ENCODE measurements at places on chromosomes 16 and 17.

- DNase-seq = no peak
Observed at GRCh38 chr17:6903326-6903900, 71.9 kb upstream of the TEKT1 start.

DNA sequence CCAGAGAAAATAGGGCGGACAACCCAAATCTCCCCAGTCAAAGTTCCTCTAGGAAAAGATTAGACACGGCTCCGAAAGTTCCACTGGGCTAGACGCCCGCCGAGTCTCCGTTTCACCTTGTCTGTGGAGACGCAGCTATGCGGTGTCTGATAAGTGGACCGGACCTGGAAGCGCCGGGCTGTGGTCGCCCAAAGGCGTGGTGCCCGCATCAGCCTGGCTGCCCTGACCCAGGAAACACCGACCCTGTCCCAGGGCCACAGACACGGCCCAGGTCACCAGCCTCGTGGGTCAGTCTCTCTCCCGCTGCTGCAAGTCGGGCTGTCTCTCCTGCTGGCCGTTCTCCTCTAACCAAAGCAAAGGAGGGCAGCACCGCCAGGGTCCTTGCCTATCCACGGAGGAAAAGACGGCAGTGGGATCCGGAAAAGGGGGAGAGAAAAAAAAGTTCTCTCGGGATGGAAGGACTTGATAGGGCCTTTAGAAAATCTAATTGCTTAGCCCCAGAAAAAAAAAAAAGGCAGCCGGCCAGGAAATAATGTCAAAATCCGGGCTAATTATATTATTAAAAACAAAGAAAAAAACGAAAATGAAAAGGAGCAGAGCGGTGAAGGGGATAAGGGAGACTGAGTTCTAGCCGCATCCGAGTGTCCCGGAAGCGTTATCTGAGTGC lies 13.9 kb upstream of the FOXF1 start:
- DNase-seq = no peak

DNA sequence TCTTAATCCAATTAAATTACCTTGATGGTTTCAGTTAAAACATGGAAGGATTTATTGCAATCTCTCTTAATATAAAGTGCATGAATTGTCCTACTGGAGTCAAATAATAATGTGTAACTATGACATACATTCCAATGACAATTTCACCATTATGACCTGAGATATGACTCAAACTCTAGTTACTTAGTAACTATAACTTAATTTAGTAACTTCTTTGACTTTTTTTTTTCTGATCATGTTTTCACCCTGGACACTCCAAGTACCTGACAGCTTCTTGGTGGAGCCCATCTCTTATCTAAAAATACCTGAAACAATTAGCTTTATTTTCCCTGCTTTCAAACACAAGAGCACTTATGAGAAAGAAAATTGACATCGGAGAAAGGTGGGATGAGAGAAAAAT lies 123.7 kb downstream of the STX8 start:
- DNase-seq = no peak

DNA sequence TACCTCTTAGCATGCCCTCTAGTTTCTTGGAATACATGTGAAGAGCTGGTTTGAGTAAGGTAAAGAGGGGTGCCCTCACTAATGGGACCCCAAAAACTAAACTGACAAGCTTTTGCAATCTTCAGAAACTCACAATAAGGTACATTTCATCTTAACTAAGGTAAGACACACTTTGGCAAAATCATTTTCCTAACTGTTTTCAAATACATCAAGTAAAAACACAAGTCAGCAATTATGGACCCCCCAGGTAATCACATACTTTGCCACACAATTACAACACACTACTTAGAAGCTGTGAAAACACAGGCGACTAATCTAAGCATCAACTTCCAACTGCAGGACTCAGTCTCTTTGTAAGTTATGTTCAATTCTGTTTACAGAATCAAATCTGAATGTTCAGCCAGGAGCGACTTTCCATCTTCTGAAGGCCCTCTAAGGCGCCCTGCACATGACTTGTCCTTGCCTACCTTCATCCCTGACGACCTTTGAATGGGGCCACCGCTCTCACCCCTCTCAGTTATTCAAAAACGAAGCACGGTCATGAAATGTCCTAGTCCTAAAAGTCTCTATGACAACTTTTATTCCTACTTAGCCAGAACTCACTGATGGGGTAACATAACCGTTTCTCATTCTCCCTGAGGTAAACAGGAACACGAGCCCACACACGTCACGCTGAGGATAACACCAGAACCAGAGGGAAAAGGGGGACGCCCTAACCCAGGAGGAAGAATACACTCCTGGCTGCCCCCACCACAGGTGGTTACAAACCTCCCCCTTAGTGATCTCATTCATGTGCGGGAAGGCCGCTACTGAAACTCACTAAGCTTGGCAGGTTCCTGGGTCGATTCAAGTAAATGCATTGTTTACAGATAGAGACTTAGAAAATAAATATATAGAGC lies 5.5 kb downstream of the CREBBP start:
- no peak for DNase-seq

GRCh38 chr16:83404261-83404660 lies 403.5 kb upstream of the HSBP1 start:
- no peak for DNase-seq

DNA sequence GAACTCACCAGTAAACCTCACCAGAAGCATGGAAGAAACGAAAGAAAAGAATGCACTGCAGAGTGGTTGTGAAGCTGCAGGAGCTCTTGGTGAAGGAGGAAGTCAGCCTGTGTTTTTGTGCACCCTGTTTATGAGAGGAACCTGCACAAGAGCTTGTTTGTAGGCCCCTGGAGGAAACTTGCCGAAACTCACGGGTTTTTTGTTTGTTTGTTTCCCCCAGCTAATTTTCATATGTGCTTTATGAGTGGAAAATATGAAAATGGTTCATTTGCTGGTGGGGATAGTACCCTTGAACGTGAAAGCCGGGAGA lies 222.7 kb downstream of the C16orf95 start:
- no peak for DNase-seq

DNA sequence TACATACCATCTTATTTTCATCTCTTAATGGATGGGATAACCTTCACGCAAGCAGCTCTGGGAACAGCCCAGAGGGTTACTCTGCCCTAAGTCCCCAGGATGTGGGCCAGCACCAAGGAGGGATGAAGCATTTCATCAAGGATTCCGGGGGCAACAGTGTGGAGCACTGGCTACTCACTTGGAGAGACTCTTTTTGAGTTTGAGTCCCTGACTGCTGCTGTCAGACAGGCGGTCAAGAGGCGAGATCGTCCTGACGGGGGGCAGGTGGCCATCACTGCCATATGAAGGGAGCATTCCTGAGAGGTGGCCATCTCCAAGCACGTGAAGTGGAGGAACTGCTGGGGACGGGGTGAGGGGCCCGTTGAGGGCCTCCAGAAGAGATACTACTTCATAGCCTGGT lies 18.1 kb upstream of the FOXJ1 start:
- no peak for DNase-seq

DNA sequence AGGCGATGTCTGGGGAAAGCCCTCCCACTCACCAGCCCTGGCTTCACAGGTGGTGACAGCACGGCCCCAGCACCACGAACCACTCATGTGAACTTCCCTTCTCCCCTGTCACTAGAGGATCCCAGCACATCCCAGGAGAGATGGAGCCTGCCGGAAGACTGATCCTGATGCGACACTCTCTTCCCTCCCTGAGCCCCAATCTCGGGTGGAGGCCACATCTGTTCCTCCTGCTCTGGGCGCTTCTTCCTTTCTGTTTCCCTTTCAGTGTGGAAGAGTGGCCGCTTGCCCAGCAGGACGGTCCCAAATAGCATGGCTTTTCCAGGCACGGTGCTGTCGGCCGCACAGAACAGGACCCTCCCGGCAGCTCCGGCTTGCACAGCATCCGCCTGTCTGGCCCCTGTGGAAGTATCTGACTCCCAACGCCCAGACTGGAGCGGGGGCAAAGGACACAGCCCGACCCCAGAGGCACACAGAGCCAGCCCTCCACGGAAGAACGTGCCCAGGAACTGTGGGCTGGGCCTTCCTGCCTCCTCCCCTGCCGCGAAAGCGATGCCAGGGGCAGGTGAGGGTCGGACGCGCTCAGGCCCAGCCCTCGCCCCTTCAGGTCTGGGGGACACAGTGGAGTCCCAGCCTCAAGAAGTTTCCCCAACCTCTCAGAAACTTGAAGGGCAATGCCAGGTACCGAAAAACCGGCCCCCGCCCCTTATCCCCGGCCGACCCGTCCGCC lies 37.6 kb downstream of the CBFA2T3 start:
- DNase-seq = no peak

DNA sequence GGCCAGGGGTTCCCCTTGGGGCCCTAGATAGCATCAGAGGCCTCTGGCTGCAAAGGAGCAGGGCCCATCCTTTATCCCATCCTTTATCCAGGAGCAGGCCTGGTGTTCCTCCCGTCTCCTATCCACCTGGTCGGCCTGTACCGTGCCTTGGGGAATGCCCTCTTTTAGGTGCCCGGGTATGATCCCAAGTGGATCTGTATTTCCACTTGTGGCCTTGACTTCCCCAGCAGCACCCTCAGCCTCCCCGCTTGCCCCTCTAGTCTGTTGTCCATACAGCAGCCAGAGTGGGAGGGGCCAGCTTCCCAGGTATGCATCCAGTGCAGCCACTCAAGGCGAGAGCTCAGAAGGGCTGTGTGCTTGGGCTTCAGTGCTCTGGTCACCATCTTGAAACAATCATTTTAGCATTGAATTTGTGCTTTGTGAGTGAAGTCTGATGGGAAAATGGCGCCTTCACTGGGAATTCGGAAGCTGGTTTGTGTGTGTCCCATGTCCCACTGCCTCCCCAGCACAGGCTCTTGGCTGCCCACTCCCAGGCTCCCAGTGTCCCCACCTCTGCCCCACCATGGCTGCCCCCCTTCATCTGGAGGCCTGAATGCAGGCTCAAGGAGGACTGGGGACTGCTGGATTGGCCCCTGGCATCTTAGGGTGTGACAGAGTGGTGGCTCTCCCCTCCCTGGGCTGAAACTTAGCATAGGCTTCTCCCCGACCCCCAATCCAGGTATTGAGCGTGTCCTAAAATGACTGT lies 3.3 kb upstream of the RNF112 start:
- DNase-seq = no peak

DNA sequence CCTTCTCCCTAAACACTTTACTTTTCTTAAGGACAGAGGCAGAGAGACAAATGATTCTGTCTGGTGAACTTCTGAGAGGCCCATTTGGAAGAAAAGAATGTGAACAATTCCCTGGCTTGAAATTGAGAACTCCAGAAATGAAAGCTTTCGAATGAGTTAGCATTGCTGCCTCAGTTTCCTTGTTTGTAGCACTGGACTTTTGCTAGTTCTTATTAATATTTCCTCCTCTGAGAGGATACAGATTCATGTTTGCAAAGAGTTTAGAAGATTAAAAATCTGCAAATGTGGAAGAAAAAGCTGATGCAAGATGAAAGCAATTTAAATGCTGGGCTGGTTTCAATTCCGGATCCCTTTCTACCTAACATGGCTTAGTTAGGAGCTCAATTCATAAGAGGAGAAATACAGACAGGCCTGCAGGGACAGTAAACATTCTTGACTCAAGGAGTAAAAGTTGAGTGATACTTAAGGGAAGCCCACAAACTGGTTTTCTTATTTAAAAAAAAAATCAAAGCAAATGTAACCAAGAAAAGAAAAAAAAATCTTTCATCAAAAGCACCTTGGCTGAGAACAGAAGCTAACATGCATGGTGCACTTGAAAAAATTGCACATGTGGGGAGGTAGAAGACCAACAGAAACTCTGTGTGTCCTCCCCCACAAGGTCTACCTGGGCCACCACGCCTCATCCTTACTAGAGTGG lies 27.1 kb downstream of the HNF1B start:
- no peak for DNase-seq

- DNase-seq = no peak
Observed at GRCh38 chr16:57764341-57765159, 29.0 kb downstream of the KATNB1 start.

DNA sequence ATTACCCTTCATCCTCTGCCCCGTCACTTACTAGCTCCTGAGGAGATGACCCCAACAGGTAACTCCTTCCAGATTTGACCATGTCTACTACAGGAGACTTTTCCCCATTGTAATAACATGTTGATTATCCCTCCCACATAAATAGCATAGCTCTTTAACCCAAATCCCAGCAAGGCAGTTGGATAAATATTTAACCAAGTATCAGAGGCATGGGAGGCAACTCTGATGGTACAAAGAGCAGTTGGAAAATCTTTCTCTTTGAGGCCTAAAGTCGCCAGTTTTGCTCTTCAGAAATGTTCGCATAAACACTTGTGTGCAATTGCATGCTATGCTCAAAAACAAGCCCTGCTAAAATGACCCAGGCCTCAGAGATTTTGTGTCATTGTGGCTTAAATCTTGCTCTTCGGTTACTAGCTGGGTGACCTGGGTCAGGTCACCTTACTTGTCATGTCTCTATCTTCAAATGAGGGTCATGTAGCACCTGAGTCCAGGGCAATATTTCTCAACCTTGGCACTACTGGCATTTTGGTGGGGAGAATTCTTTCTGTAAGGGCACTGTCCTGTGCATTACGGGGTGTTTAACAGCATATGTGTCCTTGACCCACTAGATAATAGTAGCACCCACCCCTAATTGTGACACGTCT lies 48.8 kb downstream of the HSD17B2 start:
- DNase-seq = no peak

GRCh38 chr16:85955566-85955965 lies 56.6 kb downstream of the IRF8 start:
- no peak for DNase-seq

DNA sequence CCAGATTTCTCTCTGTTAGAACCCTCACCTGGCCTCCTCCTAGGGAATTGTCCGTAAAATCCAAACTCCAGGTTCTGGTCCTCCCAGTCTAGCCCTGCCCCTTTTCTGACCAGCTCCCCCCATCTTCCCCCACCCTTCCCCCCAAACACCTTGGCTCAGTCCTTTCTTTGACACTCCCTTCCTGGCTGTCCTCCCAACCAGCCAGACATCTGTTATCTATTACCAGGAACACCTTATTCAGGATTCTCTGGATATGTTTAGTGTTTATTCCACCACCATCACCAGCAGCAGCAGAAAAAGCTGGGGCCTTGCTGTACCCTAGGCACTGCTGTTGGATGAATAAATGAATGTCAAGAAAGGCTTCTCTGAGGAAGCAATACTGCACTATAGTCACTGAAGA lies 4.0 kb upstream of the CMTM3 start:
- DNase-seq = no peak

DNA sequence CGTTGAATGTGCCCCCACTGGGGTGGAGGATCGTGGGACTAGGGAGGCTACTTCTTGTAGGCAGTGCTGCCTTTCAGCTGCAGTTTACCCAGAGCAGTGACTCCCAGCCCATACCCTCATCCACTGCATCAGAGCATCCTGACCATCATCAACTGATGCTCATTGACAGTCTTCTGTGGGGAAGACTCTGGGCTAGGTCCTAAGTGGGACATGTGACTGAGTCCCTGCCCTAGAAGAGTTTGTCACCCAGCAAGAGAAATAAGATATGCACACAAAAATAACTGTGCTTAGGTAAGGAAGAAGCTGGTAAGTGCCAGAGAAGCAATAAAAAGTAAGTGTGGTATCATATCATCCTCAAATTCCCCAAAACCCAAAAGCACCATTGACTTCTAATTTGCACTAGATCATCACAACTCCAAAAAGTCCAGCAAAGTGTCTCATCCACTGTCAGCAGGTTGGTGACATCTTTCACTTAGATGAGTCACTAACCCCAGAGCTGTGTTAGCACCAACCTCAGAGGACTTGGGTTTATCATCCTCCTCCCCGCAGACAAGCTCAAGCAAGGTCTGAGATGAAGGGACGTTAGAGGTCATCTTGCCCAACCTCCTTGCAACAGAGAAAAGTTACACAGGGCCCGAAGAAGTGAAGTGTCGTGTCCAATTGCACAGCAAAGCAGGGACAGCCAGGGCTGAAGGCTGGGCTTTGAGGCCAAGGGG lies 99.0 kb downstream of the CCDC182 start:
- no peak for DNase-seq

GRCh38 chr16:17403859-17404545 lies 66.8 kb downstream of the XYLT1 start:
- no peak for DNase-seq
